ENCODE measurements at places on chromosomes 16 and 17. TPM values are rescaled to one million over a fixed set of nuclear protein-coding genes. Genes with fewer than 3 reads are reported as not detected.

The FBXW10 gene
- total RNA-seq: not detected

The CMTM3 gene
- total RNA-seq: 66.1 TPM

The CHST4 gene
- total RNA-seq: not detected

The MPP3 gene
- 13.3 TPM for total RNA-seq

The CLDN7 gene
- 0.51 TPM for total RNA-seq

DNA sequence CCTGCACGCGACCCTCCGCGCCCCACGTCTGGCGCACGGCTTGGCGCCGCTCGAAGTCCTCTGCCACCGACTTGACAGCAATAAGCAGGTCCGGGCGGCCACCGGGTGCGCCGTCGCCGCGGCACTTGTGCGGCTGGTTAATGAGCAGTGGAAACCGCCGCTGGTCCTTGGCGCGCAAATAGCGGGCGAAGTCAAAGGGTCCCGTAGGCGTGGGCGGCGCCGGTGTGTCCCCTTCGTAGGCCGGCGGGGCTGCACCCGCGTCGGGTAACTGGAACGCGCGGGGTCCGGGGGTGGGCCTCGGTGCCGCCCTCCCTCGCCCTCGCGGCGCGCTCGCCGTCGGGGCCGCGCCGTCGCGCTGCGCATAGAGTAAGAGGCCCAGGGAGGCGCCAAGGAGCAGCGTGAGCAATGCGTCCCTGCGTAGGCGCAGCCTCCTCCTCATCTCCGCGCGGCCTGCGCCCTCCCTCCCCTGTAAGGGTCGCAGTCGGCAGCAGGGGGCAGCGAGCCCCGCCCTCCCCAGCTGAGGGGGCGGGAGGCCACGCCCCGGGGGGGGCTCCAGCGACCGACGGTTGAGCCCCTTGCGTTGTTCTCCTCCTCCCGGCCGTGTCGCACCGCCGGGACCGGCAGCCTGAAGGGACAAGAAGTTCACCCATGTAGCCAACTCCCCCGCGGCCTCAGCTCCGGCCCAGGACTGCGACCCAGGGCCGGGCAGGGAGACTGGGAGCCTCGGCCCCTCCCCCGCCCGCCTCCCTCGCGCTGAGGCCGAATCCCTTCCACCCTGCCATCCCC lies 558 bp downstream of the B3GNT9 start:
- DNase-seq: no peak

- no peak for DNase-seq
These were observed 424.5 kb upstream of the CDH11 start for GRCh38 chr16:65546353-65546791.

DNA sequence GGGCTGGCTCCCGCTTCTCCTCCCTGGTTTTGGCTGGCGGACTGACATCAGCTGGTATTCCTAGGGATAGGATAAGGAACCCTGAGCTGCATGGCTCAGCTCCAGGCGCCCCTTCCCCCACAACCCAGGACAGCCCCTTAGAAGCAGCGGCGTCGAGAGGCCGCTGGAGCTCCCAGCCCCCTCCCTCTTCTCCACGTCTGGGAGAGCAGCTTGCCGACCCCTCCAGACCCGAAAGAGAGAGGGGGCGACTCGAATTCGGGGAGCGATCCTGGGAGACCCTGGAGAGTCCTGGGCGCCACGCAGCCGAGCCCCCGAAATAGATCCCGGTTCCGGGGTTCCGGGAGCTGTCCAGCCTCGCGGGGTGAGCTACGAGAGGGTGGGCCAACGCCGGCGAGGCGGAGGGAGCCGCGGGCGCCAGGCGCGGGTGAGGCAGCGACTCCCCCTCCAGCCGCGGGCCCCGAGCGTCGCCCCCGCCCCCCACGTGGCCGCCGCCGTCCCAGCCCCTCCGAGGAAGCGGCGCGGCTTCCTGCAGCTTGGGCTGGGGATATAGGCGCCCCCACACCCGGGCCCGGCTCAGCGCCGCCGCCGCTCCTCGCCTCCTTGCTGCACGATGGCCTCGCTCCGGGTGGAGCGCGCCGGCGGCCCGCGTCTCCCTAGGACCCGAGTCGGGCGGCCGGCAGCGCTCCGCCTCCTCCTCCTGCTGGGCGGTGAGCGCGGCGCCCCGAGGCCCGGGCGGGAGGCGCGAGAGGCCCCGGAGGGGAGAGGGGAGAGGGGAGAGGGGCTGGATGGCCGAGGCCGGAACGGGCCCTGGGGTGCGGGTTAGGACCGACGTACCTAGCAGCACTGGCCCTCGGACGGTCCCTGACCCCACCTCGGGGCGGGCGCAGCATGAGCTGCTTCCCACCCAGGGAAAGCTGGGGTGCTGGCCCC lies at the start of gene RAMP2:
Gene RAMP2 (plus strand): TSS at position 576 of the 930 bp plus-strand sequence. CDS start 35 bp downstream, at position 611.
- DNase-seq: no peak

DNA sequence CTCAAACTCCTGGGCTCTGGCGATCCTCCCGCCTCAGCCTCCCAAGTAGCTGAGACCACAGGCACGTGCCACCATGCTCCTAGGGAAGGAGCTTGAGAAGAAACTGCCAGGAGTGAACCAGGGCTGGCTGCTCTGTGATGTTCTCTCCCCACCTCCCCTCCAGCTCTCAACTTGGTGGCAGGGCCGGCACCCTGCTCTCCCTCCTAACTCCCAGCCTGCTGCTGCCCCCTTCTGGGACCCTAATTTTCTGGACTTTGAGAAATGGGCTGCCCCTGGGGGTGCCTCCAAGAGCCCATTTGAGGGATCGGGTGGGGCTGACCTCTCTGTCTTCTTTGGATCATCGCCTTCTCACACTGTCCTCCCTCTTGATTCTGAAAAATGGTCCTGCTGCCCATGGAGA lies 14.9 kb upstream of the STAT3 start:
- DNase-seq: no peak

DNA sequence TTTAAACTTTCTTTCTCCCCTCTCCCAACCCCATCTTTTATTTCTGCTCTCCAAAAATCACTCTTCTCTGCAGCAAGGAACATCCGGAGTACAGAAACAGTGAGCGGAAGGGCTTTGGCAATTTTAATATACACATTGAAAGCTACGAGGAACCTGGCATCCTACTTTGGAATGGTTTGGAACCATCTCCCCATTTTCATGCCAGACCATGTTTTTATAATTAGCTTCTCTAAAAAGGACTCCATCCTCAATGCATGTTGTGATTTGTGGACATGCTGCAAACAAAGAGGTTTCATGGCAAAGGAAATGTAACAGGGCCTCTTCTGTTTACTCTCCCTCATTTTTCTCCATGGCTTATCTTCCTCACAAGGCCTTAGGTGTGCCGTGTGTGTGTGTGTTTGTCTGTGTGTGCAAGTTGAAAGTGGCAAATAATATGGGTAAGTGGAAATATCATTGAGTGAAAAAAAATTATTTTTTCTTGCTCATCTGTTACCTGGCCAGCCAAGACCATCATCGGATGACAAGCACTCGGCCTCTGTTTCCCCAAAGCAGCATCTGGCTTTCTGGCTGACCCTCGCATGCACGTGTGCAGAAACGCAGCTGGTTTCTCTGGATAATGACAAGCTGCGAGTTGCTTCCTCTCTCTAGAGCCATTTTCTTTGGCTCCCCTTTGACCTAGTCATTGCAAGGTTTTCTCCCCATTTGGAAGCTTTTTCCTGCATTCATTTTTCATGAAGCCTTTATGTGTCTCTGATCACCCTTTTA lies 585.0 kb downstream of the TMEM114 start:
- DNase-seq: no peak

DNA sequence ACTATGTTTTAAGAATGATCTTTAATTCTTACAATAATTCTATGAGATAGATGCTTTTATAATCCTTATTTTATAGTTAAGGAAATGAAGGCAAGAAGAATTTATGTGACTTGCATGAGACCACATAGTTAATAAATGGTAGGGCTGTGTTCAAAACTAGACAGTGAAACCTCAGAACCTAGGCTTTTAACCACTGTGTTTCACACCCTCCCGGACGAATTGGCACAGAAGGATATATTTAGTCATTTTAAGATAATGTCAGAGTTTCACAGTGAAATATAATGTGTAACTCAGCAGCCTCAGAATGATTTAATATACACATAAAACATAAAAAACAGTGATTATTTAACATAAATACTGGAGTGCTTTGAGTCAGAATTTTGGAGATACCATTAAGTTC lies 57.0 kb downstream of the NSRP1 start:
- DNase-seq: no peak

- no peak for DNase-seq
These were observed 5.5 kb upstream of the SLC7A5 start for GRCh38 chr16:87874639-87875427.

GRCh38 chr16:82684256-82684655 lies 57.5 kb downstream of the CDH13 start:
- DNase-seq: no peak

GRCh38 chr17:32813021-32813420 lies 63.9 kb downstream of the MYO1D start:
- no peak for DNase-seq

DNA sequence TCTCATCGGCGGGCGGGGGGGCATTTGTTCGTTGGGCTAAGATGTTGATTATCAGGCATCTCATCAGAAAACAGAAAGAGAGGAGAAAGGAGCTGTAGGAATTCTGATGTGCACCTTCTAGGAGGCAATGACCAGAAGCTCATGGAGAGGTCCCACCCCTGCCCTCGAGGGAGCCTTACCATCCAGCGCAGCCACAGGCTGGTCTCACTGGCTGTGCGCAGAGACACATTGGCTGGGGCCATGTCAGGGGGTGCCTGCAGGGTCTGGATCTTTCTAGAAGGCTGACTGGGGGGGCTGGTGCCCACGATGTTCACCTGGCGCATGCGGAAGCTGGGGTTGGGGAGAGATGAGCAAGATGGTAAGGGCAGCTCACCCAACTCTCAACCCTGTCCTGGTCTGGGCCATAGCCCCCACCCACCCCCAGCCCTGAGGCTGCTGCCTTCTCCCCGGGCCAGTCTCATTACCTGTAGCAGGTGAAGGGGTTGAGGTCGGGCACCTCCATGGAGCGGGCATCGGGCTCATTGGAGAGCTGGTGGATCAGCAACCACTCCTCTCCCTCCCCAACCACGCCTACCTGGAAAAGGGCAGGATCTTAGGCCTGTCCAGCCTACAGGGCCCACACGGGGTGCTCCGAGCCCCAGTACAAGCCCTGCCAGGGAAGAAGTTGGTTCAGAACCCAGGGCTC lies 86.2 kb upstream of the CDC42EP4 start:
- DNase-seq: no peak

- no peak for DNase-seq
These were observed 930.7 kb downstream of the CDH8 start for GRCh38 chr16:61105544-61105943.

DNA sequence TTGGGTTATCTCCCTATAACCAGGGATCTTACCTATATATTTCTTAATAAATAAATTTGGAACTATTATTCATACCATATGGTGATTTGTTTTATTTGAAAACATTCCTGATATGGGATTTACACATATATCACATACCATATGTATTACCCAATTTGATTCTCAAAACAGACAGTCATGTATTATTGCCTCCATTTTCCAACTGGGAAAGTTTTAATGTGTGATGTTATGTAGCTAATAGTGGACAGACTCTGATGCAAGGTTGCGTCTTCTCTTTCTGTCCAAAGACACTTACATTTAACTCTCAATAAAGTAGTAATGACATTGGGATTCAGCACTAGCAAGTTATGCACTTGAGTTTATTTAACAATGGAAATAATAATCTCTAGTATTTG lies 1.1 kb downstream of the KRTAP9-9 start:
- DNase-seq: no peak

DNA sequence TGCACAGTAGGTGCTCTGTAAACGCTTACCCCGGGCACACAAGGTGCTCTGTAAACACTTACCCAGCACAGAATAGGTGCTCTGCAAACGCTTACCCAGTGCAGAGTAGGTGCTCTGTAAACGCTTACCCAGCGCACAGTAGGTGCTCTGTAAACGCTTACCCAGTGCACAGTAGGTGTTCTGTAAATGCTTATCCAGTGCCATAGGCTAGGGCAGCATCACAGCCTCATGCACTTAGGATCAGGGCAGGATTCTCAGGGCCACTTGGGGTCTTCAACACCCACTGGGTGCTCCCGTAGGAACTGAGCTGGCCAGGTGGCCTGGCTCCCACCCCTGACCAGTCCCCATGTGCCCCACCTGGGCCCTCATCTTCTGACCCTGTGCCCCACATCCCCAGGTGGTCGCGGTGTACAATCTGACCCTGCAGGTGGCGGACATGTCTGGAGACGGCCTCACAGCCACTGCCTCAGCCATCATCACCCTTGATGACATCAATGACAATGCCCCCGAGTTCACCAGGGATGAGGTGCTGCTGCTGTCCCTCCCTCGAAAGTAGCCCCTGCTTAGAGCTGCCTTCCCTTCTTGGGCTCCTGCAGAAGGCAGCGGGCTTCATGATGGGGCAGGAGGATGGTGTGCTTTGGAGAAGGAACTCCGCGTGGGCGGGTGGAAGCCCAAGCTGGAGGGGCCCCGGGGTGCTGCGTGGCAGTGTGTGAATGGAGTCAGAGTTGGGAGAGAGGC lies 13.1 kb downstream of the SLC22A31 start:
- no peak for DNase-seq

DNA sequence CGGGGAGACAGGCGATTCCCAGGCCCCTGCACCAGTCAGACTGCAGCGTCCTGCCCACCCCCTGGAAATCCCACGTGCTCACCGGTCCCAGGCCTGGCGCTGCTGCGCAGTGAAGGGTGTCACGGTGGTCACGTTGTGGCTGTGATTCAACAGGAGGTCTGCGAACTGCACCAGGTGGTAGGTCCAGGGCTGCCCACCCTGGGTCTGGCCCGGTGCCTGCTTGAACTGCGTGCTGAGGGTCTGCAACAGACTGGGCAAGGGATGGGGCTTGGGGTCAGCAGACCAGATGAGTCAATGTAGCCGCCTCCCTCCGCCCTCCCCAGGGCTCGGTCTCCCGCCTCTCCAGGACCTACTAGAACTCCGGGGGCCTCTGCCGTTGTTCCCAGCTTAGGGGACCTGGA lies 7.1 kb downstream of the MYBBP1A start:
- DNase-seq: no peak
